ENCODE measurements at places on chromosomes 1 and 21.

DNA sequence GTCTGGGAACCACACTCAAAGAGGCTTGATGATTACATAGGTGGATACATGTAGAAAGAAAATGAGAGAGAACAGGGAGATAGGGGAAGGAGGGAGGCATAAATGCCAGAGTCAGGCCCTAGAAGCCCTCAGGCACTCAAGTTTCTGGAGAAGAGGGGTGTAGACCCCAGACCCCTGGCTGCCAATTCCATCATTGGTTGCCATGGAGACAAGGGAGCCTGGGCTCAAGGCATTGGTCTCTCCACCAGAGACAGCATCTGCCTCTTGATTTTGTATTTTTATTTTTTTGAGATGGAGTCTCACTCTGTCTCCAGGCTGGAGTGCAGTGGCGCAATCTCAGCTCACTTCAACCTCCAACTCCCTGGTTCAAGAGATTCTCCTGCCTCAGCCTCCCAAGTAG is 114.3 kb upstream of the GRIK3 start:
- no peaks in the 10 kb centered on the region for H3K36me3 ChIP-seq
- no peak for DNase-seq
- no peaks in the 10 kb centered on the region for H3K4me1 ChIP-seq
- no peak overlapping the region for H3K4me3 ChIP-seq

GRCh38 chr1:95028954-95029353 is 43.8 kb downstream of the ALG14 start:
- no peak overlapping the region for H3K27ac ChIP-seq
- H3K4me1 ChIP-seq = no peaks in the 10 kb centered on the region
- DNase-seq = no peak

DNA sequence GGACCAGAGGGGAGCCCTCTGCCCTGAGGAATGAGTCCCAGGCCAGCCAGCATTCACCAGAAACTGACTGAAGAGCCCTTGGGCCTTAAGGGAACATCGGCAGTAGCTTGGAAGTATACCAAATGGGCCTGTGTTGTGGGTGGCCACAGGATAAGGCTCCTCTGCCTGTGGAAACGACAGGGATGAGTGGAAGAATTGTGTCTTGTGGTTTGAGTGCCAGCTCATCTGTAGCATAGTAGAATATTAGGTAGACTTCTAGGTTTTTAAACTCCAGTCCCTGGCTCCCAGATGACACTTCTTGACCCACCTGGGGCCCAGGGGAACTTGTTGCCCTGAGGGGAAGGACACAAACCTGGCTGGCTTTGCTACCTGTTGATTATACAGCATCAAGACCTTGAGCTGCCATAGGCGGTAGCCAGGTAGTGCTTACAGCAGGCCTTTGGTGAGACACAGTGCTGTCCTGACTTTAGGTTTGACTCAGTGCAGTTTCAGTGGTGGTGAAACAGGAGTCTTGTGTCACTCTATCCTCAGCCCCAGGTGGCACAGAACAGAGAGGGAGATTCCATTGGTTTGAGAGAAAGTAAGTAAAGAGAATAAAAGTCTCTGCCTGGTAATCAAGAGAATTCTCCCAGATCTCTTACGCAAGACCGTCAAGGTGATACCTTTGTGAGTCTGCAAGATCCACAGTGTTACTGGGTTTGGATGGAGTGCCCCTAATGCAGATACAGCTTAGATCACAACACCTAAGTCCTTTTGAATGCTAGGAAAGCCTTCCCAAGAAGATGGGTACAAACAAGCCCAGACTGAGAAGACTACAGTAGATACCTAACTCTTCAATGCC is 50.2 kb downstream of the RABGAP1L start:
- no peak for DNase-seq
- H3K4me1 ChIP-seq = no peaks in the 10 kb centered on the region
- no peaks in the 10 kb centered on the region for H3K27me3 ChIP-seq
- H3K4me3 ChIP-seq = no peak overlapping the region
- no peak overlapping the region for H3K27ac ChIP-seq

DNA sequence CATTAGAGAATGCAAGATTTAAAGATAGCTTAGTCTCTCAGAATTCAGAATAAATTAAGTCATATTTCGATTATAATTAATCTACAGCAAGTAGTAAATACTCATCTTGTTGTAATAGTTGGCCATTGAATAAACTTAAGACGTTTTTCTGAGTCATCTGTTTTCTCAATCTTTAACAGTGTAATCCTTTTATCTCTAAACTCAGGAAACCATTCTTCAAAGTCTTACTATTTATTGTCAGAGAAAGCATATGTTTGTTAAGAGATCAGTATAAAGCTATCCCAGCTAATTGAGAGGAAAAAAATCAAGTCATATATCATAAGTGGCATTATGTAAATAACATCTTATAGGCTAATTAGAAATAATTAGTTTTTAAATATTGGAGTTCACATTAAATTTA is 201.2 kb upstream of the ADAMTS5 start:
- no peaks in the 10 kb centered on the region for H3K4me1 ChIP-seq
- H3K27ac ChIP-seq = no peak overlapping the region
- H3K4me3 ChIP-seq = no peak overlapping the region

DNA sequence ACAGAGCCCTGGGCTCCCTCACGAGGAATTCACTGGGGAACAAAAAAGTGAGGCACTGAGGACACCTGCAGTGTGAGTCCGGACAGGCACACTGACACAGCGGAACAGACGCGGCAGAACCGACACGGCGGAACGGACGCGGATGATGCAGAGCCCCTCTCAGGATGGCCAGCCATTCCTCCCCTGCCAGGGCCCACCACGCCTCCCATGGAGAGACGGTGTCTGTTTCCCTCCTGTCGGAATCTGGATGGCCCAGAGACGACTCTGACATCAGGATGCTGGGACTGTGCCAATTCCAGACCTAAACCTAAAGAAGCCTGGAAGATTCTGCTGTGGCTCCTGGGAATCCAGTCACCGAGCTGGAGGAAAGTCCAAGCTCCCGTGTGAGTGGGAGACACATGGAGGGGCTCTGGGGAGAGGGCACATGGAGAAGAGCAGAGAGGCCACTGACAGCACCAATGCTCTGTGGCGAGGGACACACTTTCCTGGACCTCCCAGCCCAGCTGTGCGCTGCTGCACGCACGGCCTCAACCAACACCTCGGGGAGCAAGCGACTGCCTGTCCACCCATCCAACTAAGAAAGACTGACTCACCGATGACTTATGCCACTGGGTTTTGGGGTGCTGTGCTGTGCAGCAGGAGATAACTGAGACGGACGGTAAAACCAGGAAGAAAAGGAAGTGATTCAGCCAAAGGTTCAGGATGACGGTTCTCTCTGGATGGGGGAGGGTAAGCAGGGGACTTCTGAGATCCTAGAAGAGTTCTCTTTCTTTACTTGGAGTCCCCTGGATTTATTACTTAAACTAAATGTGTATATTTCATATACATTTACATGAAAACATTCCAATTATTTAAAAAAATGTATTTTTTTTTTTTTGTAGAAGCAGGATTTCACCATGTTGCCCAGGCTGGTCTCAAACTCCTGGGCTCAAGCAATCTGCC is 23.3 kb downstream of the ZBTB17 start:
- peaks cover 11% of the 10 kb centered on the region for H3K36me3 ChIP-seq
- H3K27me3 ChIP-seq = no peaks in the 10 kb centered on the region
- H3K4me1 ChIP-seq = peaks cover 37% of the 10 kb centered on the region
- no peak overlapping the region for H3K4me3 ChIP-seq

DNA sequence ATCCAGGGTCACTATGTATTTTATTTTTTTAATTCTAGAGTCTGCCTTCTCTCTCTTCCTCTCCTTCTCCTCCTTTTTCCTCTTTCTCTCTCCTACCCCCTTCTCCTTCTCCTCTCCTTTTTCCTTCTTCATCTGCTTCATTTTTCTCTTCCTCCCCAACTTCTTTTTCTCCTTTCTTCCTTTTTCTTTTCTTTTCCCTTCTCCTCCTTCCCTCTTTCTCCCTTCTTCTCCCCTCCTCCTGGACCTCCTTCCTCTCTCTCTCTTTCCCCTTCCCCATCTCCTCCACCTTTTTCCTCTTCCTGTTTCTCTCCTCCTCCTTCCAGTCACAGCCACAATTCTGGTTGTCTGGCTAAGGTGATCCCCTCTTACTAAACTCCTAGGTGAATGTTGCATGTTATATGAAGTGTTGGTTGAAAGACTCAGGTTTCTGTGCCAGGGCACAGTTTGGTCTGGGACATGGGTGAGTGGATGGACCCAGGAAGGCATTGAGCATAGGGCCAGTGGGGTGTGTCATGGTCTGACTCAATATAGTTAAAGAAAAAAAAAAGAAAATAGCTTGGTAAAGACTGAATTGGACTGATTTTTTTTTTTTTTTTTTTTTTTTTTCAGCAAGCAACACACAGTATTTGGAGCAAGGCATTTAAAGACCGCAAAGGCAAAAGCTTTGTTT is 266.9 kb downstream of the TGFB2 start:
- no peaks in the 10 kb centered on the region for H3K36me3 ChIP-seq
- DNase-seq = no peak
- no peak overlapping the region for H3K4me3 ChIP-seq
- no peaks in the 10 kb centered on the region for H3K4me1 ChIP-seq

DNA sequence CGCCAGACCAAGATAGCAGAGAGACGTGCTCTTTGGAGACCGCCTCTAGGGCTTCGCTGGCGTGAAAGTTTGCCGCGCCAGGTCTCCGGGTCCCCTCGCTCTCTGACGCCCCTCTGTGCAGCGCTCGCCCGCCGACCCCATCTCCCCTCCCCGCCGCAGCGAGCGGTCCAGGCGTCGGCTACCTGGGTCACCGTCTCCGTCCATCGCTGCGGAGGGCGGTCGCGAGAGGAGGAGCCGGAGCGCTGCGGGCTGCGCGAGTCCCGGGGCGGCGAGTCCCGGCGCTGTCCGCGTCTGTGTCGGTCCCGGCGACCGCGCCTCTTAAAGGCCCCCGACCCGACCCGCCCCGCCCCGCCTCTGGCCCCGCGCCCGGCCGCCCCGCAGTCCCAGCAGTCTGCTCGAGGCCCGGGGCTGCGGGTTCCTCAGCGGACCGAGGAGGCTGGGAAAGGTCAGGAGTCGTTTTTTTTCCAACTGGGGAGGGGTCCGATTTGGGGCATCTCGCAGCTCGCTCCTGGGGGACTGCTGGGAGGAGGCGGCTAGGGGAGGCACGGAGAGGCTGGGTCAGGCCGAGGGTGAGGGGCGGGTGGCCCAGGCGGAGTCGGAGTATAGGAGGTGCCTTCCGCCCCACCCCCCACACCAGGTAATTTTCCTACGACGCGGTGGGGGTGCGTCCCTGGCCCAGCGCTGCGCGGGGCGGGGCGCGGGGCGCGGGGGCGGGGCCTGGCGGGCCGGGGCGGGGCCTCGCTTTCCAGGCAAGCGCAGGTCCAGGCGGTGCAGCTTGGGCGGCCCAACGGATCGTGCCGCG is at the start of the genes FBXO2 and FBXO44:
FBXO2 (minus strand) TSS at position 293 of the 802 bp plus-strand sequence; CDS start at position 204, 89 bp downstream.
FBXO44 (plus strand) TSS at position 741 of the 802 bp plus-strand sequence. CDS start 959 bp downstream, outside the sequence.
- H3K27ac ChIP-seq = peak within 1 kb of the TSS; percentile 40
- peak; percentile 9 for DNase-seq
- H3K27me3 ChIP-seq = no peaks in the 10 kb centered on the region

DNA sequence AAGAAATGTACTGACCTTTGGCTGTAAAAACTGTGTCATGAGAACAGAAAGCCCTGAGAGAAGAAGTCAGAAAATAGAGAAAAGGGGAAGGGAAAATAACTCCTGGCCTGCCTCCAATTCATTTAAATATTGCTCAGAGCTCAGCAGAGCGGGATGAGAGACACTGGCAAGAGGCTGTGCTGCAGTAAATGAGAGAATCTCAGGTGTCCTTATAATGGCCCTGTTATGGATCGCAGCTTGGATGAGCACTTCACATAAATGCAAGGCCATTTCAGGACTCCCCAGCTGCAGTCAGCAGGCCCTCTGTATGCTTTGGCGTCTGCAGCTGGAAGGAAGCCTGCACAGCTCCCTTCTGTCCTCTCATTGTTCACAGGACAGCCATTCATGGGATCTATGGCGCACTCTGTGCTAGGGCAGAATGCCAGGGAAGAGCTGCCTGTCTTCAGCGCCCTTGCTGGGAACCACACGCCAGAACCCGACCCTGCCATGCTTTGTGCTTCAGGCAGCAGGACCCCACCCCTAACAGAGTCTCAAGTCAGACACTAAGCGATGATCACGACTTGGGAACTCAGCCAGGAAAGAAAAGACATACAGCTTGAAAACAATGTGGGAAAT is 20.7 kb upstream of the ABCB10 start:
- no peaks in the 10 kb centered on the region for H3K4me1 ChIP-seq
- no peak overlapping the region for H3K27ac ChIP-seq
- H3K4me3 ChIP-seq = no peak overlapping the region
- no peaks in the 10 kb centered on the region for H3K27me3 ChIP-seq
- DNase-seq = no peak

DNA sequence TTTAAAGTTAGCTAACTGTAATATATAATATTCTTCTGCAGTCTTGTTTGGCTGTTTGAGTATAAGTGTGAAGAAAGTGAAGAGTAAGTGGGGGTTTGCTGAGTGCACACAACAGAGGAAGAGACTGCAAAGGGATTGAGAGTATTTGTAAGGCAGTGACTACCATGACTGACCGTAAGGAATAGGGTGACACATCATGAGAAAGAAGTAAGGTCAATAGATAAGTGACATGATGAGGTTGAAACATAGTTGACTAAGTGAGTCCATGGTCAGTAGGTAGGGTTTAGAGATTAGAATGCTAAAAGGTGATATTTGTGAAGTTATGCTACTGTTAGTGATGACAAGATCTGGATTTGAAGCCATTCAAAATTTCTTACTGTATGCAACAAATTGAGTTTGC is 27.7 kb downstream of the WARS2 start:
- DNase-seq = no peak
- H3K36me3 ChIP-seq = no peaks in the 10 kb centered on the region
- H3K4me1 ChIP-seq = peaks cover 12% of the 10 kb centered on the region

- no peak overlapping the region for H3K4me3 ChIP-seq
- DNase-seq = no peak
- no peak overlapping the region for H3K27ac ChIP-seq
- H3K36me3 ChIP-seq = no peaks in the 10 kb centered on the region
- H3K27me3 ChIP-seq = no peaks in the 10 kb centered on the region
Observed at GRCh38 chr1:14679027-14679688, 80.7 kb downstream of the KAZN start.

- no peak for DNase-seq
- no peaks in the 10 kb centered on the region for H3K4me1 ChIP-seq
- H3K27me3 ChIP-seq = no peaks in the 10 kb centered on the region
- no peak overlapping the region for H3K4me3 ChIP-seq
Observed at GRCh38 chr1:232019026-232019340, 392.4 kb downstream of the DISC1 start.

GRCh38 chr1:98211271-98211845 is 290.5 kb upstream of the DPYD start:
- H3K36me3 ChIP-seq = no peaks in the 10 kb centered on the region
- H3K4me3 ChIP-seq = no peak overlapping the region
- H3K4me1 ChIP-seq = peaks cover 4% of the 10 kb centered on the region

Data from trophoblast cell (in vitro differentiated cells and primary cell).